ENCODE measurements at places on chromosomes 6 and 20. TPM values are rescaled to one million over a fixed set of nuclear protein-coding genes. Genes with fewer than 3 reads are reported as not detected.

The RPS6KA2 gene
- 2.2 TPM for total RNA-seq

The SYCP2 gene
- total RNA-seq, result 2.4 TPM

DNA sequence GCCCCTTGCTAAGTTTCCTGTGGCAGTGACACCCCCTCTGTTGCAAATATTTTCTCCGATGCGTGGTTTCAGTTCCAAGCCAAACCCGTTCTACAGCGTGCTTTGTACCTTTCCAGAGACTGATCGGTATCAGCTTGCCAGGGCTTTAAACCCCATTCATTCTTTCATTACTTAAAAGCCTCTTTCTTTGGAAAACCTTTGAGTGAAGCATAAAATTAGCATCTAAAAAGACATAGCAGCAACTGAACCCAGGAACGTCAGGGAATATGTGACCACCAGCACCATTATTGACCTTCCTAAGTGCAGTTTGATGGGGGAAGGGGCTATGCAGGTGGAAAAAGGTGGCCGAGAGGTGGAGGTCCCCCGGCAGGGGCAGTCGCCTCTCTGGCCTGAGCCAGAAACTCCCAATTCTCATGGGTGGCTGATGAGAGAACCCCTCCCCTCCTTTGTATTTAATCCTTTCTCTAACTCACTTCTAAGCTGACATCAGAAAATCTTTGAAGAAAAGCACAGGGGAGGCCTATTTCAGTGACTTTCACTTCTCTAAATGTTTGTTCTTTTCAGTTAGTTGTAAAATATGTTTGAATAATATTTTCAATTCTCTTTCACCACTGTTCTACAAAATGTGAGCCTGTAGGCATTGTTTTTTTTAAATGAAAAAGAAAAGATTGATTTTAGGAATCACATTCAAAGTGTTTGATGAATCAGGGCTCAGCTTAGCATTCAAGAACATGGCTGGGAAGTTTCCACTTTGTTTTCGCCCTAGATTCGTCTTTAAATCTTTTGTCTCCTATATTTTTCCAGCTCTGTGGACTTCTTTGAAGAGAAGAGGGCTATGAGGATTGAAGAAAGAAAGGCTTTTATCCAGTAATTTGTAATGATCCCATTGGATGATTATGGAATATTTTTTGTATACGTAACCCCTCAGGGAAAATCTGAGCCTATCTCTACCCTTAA, 89.2 kb downstream of the RSPH3 start:
- no peak for DNase-seq

- DNase-seq, result no peak
These were observed 170.3 kb upstream of the KCNG1 start for GRCh38 chr20:51193066-51193772.

- no peak for DNase-seq
These were observed 338 bp downstream of the SRXN1 start for GRCh38 chr20:652615-653109.

GRCh38 chr20:38196592-38196991, 31.5 kb upstream of the TGM2 start:
- no peak for DNase-seq
